MCF 10A (cell line): ENCODE measurements at places on chromosomes 12 and 14. TPM values are rescaled to one million over a fixed set of nuclear protein-coding genes. Genes with fewer than 3 reads are reported as not detected.

POU6F1 gene
- 3.0 and 3.8 TPM in 2 replicates for total RNA-seq

HPD gene
- 0.21 TPM in 1 of 2 replicates, not detected in the other for total RNA-seq

PLEKHD1 gene
- 0.05 TPM in 1 of 2 replicates, not detected in the other for total RNA-seq

IQSEC3 gene
- total RNA-seq: not detected in 2 replicates

ENO2 gene
- 0.30 and 2.1 TPM in 2 replicates for total RNA-seq

GRCh38 chr12:120696626-120697025 lies 9.7 kb downstream of the MLEC start:
- no peak for DNase-seq

GRCh38 chr14:91261115-91261514 lies 16.6 kb upstream of the GPR68 start:
- DNase-seq: no peak

- DNase-seq: no peak
These were observed 103.7 kb downstream of the CMKLR1 start for GRCh38 chr12:108235197-108235984.

DNA sequence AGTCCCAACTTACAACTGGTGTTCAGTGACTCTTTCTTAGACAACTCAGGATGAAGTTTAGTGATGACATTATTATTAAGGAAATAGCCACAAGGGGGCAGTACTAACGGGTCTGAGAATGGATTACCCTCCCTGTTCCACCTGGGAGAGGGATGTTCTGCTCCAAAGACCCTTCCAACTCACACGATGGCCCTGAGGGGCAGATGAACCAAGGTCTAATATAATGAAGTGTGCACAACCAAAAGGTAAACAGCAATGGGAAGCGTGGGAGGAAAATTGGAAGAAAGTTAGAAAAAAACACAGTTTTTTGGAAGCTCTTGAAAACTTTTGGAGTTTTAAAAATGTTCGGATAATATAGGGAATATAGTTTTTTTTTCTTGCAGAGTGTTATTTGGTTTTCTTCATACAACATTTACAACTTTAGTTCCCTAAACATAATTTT lies 24.0 kb downstream of the FGF6 start:
- DNase-seq: peak; percentile 64

GRCh38 chr14:50542941-50543418 lies 10.6 kb upstream of the MAP4K5 start:
- peak; percentile 64 for DNase-seq

- DNase-seq: no peak
These were observed 3.4 kb downstream of the TAMALIN start for GRCh38 chr12:52010152-52010622.

GRCh38 chr12:92363295-92364146 lies 217.9 kb upstream of the BTG1 start:
- DNase-seq: no peak

- DNase-seq: no peak
These were observed 319.5 kb upstream of the SFSWAP start for GRCh38 chr12:131391399-131391798.

- no peak for DNase-seq
These were observed 59.5 kb downstream of the RBM19 start for GRCh38 chr12:113906411-113907200.

- no peak for DNase-seq
These were observed 285.3 kb downstream of the ZFP36L1 start for GRCh38 chr14:68507544-68508081.

GRCh38 chr12:120798696-120799095 lies 73.1 kb downstream of the ACADS start:
- DNase-seq: no peak

- no peak for DNase-seq
These were observed 146.5 kb downstream of the TTC7B start for GRCh38 chr14:90669731-90670130.

DNA sequence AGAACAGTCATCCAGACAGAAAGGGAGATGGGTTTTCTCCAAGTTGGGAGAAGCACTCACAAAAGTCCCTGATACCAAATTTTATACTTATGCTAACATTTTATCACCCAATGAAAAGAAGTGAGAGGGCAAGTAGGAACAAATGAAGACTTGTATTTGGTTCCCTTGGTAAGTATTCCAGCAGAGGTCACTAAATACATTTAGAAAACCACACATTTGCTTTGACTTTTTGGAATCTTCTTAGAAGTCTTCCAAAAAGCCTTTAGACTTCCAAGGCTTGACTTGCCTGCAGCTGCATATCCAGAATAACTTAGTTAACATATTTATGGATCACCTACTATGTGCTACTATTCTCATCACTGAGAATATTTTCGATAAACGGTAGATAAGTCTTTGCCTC lies 3.1 kb upstream of the GYS2 start:
- DNase-seq: peak; percentile 26

DNA sequence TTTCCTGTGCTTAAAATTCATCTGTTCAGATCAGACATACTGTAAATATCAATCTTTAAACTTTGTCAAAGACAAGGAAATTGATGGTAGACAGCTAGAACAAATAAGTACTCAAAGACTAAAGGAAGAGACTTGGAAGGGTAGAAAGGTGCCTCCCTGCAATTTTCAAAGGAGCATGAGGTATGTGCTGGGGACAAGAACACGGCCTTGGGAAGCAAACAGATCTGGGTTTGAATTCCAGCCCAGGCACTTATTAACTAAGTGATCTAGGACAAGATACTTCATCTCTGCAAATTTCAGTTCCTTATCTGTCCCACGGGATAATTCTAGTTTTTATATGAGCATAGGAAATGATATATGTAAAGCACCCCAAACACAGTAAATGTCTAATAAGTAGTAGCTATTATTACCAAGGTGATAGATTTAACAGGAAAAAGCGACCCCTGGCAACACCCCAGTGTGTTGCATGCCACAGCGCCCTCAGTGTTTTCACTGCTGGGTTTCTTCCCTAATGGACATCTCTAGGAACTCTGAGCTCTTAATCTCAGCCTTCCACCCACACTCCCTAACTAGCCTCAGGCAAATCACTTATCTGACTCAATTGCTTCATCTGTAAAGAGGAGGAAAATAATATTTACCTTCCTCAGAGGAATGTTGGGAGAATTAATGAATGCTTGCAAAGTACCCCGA lies 44.7 kb upstream of the BMP4 start:
- peak; percentile 6 for DNase-seq

DNA sequence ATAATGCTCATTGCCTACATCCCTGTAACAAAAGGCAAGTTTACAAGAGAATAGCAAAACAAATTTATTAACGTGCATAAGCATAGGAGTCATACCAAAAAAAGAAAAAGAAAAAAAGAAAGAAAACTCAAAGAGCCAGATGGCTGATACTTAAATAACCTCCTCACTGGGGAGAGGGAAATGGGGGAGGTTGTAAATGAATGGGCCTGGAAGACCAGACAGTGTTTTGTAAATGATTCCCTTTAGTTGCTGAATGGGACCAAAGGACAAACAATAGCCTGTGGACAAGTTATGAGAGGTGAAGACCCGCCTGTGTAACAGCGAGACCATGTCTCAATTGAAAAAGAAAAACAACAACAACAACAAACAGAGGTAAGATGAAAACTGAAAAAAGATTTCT lies 35.3 kb downstream of the CAPS2 start:
- DNase-seq: no peak

DNA sequence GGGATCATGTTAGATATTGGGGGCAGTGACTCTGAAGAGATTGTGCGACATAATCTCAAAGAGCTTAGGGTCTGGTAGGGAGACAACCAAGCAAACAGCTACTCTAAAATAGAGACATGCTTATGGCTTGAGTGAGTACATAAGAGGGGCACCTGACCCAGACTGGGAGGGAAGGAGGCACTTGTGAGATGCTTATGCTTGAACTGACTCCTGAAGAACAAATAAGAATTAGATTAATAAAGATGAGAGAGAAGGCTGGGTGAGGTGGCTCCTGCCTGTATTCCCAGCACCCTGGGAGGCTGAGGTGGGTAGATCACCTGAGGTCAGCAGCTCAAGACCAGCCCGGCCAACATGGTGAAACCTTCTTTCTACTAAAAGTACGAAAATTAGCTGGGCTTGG lies 19.1 kb downstream of the TMTC2 start:
- DNase-seq: no peak
